ENCODE measurements at places on chromosomes 13 and 19.

GRCh38 chr13:82176751-82177150, 1705.5 kb downstream of the SLITRK1 start:
- DNase-seq, result no peak

GRCh38 chr13:43227721-43228120, 204.3 kb downstream of the DNAJC15 start:
- DNase-seq, result no peak

DNA sequence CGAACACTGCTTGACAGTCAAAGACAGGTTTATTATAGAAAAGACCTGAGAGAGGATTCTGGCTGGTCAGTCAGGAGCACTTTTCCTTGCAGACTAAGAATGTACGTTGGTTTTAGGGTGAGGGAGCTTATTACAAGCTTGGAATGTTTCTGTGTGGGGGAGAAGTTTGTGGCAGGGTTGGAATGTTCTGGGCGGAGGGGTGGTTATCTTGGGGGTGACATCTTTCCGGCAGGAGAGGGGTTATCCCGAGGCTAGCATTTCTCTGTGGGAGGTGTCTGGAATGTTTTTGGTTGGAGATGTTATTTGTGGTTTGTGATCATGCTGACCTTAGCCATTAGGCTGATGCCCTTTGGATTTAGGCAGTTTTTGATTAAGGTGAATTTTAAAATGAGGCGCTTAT, 61.8 kb downstream of the ZNF136 start:
- no peak for DNase-seq

- DNase-seq, result no peak
These were observed 10.6 kb downstream of the CAPN12 start for GRCh38 chr19:38733493-38734175.

DNA sequence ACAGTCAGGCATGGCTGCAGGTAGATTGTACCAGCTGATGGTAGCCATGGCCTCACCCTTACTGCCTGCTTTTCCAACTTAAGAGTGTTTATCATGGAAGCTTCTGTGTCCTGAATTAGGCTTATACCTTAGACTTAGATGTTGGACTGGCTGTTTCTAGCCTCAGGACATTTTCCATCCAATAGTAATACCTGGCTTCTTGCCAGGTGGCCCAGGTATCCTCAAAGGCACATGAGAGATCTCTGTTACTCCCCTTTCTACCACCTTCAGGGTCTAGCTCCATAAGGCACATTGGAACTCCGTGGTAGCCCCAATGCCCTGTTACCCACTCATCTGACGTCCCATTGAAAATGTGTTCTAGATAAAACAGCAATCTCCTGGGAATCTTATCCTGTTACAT, 407.5 kb downstream of the SPRY2 start:
- no peak for DNase-seq

GRCh38 chr19:31502536-31503170, 153.4 kb upstream of the TSHZ3 start:
- DNase-seq, result peak; percentile 91

- no peak for DNase-seq
These were observed 15.5 kb upstream of the ZNF888 start for GRCh38 chr19:52938761-52939160.

DNA sequence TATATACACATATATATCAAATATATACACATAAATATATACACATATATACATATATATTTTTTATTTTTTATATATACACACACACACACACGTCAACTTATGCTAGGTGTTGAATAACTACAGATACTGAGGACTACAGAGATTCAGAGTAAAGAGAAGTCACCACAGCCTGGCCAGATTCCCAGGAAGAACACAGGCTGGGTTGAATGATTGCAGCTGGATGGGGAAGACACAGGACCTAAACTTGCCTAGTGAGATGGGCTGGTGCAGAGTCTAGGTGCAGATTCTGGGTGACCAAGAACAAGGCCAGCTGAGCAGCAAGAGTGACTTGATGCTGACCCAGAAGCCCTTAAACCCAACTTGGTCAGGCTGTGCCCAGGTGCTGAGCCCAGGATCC, 241.3 kb downstream of the KCTD12 start:
- DNase-seq, result no peak

DNA sequence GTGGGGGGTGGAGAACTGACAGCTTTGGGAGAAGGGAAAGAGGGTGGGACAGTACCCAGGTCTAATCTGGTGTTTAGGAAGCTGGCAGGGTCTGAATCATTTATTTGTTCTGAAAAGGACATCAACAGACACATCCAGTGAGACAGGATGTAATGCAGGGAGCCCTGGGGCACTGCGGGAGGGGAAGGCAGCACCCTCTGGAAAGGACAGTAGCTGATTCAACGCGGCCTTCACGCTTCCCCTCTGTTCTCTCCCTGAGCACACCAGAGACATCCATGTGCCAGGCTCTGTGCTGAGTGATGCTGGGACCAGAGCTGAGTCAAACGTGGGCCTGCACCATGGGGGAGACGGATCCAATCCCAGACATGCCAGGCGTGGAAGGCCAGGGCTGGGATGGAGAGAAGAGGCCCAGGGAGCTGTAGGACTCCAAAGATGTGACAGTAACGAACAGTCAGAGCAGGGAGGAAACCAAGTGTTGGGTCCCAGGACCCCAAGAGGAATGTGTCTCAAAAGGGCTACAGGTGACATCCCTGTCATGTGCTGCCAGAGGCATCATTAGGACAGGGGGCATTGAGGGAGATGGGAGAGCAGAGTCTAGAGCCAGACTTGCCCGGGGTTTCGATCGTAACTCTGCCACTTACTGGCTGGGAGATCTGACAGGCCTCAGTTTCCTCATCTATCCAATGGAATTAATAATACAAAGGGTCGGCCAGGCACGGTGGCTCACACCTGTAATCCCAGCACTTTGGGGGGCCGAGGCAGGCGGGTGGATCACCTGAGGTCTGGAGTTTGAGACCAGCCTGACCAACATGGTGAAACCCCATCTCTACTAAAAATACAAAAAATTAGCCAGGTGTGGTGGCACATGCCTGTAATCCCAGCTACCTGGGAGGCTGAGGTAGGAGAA, 1.7 kb downstream of the ETFB start:
- DNase-seq, result no peak

DNA sequence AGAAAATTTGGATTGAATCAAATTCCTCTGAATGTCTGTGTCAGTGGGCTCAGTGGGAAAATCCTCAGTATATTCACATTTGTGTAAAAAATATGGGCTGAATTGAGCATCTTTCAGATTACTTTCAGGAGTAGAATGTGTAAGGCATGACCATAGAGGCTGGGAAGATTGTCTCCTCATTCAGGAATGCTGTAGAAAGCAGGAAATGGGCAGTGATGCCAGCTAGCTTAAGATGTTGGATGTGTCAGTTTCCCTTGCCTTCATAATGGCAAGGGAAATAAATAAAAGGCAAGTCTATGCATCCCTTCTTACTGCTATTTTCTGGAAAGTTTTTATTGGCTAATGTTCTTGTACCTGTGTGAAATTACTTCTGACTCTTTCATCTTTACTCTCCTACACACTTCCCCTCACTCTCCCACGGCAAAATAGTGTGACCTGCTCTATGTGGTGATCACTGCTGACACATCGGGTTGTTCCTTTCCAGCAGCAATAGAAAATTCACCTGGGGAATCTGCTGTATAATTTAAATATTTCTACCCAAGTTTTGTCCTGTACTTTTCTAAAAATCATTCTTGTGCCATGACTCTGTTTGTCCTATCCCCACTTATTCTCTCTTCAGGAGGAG, 103.2 kb downstream of the LMO7 start:
- no peak for DNase-seq

DNA sequence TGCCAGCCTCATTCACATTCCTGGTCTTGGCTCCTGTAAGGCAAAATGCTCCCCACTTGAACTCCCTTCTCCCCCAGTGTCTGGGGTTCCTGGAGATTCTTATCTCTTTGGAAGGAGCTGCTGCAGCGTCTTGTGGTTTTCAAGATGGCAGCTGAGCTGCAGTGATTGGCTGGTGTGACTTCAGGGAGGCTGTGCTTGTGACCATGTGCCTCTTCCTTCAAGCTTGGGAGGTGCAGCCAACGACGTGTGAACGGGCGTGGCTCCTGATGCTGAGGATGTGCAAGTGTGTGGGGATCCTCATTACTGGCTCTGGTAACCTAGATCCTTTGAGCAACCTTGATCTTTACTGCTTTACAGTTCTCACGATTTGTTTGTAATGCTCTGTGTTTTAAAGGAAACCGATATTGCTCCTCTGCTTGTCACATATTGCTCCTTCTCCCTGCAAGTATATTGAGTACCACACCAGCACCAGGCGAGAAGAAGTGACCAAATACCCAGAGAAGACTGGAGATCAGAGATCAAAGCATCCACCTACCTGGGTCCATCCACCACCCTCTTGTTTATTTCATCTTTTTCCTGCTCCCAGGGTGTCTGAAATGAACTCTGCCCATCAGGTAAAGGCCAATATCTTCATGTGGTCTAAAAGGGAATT, 208.5 kb downstream of the FGF9 start:
- DNase-seq, result no peak

- no peak for DNase-seq
These were observed 149.5 kb downstream of the PTPRS start for GRCh38 chr19:5191091-5191490.

- DNase-seq, result no peak
These were observed 6.4 kb upstream of the SHISA7 start for GRCh38 chr19:55449469-55449868.

GRCh38 chr19:17200408-17201079, 14.6 kb upstream of the USE1 start:
- DNase-seq, result no peak

DNA sequence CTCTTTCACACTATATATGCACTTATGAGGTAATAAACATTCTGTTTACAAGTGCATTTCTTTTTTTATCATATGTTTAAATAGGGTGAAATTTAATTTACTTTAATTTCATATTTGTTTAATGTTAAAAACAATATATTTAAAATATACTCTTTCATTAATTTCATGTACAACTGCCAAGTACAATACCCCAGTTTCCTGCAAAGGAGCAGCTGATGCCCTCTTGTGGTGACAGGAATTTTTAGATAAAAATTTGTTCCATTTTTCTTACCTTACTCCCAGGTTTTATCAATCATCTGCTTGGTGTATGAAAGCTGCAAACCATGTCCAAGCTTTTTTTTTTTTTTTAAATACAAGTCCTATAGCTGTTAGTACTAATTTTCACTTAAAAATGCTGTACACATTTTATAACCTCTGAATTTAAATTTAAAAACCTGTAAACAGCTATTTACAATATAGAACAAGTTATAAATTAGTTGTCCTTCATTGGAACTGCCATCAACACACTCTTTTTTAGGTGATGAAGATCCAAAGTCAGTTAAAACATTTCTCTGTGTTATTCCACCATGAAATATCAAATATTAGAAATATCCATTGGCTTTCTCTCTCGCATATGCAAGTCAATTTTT, 4.9 kb downstream of the PCDH20 start:
- DNase-seq, result no peak

DNA sequence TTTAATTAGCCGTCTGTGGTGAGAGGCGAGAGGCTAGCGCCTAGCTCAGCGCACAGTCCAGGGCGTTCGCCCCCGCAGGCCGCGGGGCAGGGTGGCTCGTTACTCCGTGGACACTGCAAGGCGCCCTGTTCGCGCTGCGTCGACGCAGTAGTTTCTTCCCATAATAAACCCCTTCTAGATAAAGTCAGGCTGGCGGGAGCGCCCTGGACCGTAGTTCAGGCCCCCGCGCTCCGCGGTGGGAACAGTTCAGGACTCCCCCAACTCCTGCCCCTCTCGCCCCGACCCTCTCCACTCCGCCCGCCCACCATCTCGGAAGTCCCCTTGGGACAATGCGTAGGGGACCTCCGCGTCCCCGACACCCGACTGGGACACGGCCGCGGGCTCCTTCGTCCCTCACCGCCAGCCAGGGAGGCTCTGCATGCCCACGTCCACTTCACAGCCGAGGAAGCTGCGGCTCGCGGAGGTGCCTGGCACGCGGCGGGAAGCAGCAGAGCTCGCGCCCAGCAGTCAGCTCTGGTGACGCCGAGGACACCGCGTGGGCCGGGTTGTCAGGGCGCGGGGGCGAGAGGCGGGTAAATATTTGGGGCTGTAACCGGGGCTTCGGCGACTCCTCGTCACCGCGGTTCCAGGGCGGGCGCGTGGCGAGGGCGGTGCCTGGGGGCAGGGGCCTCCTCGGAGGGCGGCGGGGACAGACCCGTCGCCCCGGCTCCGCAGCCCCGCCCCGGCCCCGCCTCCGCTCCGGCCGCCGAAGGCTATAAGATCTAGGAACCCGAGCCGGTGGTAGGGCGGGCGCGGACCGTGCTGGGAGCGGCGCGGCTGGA, at the start of gene RGCC:
Gene RGCC, plus strand, starts transcription at position 783 of the 821 bp plus-strand sequence. CDS start 158 bp downstream, outside the sequence.
- no peak for DNase-seq

GRCh38 chr19:56639217-56639616, 3.7 kb upstream of the SMIM17 start:
- no peak for DNase-seq

GRCh38 chr13:112056739-112057438, 10.1 kb upstream of the SOX1 start:
- DNase-seq, result no peak

DNA sequence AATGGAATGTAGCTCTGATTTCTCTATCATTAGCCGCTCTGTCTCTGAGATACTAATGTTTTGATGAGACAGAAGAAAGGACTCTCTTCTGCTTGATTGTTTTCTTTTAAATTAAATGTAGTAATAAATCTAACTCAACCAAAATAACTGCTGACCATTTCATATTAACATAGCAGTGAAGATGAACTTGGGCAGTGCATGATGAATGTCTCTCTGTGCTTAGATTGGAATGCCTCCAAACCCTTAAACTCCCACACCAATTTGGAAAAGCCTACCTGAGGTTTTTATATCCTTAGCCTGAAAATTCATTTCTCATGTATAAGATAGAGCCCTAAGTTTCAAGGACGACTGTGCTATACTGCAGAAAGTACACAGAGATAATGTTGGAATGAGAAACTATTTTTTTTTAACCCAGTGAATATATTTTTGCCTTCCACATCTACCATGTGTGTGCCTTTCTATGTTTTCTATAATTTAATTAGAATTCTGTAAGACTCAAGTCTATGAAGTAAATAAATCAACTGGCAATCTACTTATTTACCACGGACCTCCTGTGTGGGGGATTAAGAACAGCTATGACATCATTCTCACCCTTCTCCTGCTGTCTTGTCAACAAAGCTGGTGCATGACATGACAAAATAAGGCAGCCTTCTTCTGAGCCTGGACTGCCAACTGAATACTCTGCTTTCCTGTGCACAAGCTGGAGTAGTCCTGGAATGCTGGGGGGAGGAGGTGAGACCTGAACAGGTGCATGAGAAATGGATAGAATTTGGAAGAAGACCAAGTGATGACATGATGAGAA, 155.5 kb downstream of the FGF9 start:
- DNase-seq, result no peak

DNA sequence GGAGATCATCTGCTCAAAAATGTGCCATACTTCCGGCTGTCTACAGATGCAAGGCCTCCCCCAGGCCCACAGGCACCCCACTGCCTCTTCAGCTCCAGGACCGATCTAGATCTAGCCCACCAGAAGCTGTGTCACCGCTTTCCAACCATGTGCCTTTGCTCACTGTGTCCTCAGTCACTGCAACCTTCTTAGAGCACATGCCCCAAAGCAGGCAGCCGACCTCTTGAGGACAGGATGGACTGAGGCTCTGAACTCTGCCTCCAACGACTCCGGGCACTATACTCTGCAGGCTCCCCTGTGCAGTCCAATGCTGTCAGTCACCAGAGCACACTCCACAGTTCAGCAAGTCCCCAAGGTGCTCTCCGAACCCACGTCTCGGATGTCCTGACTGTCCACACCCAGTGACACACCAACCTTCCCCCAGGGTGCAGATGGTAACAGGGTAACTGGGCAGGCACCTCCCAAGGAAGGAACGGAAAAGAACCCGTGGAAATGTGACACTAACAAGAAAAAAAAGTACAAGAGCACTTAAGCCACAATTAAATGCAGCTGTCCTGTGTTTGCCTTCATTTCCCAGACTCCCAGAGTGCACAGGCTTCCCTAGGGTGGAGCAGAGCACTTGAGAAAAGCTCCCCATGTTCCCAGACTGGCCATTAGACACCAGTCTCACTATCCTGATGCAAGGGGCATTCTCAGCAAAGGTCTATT, 4.8 kb downstream of the STK24 start:
- DNase-seq, result no peak
